Stimulated activated CD8-positive, alpha-beta memory T cell treated with anti-CD3 and anti-CD28 coated beads, Interleukin-4, amount 100 ng/mL, for 48 hours (primary cell): ENCODE measurements at places on chromosomes 16 and 17.

DNA sequence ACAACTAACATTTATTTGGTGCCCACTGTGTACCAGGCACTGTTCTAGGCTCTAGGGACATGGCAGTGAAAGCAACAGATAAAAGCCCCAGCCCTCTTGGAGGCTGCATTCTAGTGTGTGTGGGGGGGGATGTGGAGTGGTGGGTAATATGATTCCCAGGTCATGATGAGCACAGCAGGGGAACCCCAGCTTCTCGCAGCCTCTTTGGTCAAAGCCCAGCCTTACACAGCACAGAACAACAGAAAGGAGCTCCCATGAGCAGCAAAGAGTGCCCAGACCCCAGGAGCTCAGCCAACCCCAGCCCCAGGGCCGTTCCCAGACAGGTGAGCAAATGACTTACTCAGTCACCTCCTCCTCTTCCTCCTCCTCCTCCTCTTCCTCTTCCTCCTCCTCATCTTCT lies 21.9 kb downstream of the CNGB1 start:
- no peak for DNase-seq

- no peak for DNase-seq
Observed at GRCh38 chr16:48373258-48374029, 11.8 kb downstream of the SIAH1 start.

DNA sequence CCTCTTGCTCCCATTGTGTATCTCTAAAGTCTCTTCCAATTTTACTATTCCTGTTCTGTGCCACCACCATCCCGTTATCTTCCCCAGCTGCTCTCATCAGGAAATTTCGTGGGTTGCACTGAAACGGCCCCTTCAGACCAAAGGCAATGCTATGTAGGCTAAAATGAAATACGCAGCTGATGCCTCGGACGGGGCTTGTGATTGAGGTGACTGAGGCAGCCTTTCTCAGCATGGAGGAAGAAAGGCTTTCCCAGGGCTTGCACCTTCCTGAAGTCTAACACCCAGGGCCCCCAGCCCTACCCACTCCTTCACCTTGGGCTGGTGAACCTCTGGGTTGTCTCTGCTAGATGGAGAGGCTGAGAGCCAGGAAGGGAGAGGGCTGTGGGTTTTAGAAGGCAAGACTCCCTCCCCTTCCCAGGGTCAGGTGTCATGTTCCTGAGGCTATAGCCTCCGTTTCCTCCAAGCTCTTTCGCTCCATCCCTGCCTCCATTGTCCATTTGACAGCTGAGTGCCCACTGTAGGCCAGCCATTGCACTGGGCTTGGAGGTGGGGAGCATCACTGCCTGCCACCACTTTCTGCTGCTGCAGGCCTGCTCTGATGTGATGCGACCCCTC lies 7.8 kb downstream of the CCDC200 start:
- no peak for DNase-seq

DNA sequence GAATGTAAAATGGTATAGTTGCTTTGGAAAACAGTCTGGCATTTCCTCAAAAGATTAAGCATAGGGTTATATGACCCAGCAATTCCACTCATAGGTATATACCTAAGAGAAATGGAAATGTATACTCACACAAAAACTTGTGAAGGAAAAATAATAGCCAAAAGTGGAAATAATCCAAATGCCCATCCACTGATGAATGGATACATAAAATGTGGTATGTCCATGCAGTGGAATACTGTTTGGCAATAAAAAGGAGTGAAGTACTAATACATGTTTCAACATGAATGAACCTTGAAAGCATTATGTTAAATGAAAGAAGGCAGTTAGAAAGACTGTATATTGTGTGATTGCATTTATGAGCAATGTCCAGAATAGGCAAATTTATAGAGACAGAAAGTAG lies 25.1 kb downstream of the NUP93 start:
- no peak for DNase-seq

DNA sequence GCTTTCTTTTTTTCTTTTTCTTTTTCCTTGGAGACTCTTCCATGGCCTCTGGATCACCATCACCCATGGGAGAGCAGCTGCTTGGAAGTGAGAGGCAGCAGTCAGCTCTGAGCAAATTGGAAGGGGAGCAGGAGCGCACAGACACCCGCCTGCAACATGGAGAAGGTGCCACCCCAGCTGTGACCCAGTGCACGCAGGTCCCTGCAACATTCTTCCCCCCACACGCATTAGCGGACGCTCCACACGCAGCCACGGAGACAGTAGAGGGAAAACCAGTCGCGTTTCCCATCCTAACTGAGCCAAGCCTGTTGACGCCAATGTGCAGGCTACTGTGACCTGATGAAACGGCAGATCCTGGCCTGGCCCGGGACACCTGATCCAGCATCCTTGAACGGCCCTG lies 20.4 kb upstream of the CYTH1 start:
- DNase-seq = no peak

GRCh38 chr17:15942207-15942833 lies 2.6 kb upstream of the ADORA2B start:
- no peak for DNase-seq

GRCh38 chr16:73125850-73126524 lies 78.1 kb upstream of the ZFHX3 start:
- DNase-seq = no peak

DNA sequence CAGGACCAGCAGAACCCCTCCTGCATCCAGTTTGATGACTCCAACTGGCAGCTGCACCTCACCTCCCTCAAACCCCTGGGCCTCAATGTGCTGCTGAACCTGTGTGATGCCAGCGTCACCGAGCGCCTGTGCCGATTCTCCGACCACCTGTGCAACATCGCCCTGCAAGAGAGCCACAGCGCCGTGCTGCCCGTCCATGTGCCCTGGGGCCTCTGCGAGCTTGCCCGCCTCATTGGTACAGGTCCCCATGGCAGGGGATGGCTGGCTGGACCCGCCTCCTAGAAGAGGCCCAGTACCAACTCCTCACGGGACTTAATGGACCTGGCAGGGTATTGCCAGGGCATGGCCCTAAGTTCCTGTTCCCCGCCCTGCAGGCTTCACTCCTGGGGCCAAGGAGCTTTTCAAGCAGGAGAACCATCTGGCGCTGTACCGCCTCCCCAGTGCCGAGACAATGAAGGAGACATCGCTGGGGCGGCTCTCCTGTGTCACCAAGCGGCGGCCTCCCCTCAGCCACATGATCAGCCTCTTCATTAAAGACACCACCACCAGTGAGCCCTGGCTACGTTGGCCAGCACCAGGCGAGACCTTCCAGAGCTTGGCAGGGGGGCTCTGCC lies 22.7 kb downstream of the CASKIN2 start:
- DNase-seq = no peak

- no peak for DNase-seq
Observed at GRCh38 chr16:20049831-20050230, 23.9 kb downstream of the GPR139 start.

- DNase-seq = no peak
Observed at GRCh38 chr16:13560151-13560550, 359.8 kb upstream of the ERCC4 start.

- DNase-seq = no peak
Observed at GRCh38 chr16:11530171-11530940, 56.4 kb downstream of the LITAF start.

GRCh38 chr16:48499923-48500381 lies 110.0 kb downstream of the N4BP1 start:
- DNase-seq = no peak

GRCh38 chr17:68733241-68734176 lies 132.3 kb upstream of the FAM20A start:
- DNase-seq = no peak

DNA sequence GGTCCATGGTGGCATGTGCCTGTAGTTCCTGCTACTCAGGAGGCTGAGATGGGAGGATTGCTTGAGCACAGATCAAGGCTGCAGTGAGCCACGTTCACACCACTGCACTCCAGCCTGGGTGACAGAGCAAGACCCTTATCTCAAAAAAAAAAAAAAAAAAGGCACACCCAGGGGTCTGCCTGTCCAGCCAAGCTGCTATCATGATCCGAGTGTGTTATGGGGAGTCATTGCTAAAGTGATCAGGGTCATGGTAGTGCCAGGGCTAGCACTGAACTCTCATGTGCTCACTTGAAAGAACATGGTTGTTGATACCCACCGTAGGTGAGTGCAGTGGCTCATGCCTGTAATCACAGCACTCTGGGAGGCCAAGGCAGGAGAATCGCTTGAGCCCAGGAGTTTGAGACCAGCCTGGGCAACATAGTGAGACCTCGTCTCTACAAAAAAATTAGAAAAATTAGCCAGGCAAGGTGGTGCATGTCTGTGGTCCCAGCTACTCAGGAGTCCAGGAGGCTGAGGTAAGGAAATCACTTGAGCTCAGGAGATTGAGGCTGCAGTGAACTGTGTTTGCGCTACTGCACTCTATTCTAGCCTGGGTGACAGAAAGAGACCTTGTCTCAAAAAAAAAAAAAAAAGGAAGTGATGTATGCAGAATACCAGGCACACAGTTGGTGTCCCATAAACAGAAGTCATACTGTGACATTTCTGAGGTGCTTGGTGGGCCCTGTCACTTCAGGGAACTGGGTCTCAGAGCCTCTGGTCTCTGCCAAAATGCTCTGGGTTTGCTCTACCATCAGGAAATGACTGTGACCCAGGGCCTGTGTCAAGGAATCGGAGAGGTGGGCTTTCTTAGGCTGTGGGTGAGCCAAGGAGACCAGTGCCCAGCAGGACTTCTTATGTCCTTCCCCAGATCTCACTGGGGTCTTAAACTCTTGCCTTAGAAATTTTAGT lies 2.2 kb downstream of the PRM1 start:
- no peak for DNase-seq

DNA sequence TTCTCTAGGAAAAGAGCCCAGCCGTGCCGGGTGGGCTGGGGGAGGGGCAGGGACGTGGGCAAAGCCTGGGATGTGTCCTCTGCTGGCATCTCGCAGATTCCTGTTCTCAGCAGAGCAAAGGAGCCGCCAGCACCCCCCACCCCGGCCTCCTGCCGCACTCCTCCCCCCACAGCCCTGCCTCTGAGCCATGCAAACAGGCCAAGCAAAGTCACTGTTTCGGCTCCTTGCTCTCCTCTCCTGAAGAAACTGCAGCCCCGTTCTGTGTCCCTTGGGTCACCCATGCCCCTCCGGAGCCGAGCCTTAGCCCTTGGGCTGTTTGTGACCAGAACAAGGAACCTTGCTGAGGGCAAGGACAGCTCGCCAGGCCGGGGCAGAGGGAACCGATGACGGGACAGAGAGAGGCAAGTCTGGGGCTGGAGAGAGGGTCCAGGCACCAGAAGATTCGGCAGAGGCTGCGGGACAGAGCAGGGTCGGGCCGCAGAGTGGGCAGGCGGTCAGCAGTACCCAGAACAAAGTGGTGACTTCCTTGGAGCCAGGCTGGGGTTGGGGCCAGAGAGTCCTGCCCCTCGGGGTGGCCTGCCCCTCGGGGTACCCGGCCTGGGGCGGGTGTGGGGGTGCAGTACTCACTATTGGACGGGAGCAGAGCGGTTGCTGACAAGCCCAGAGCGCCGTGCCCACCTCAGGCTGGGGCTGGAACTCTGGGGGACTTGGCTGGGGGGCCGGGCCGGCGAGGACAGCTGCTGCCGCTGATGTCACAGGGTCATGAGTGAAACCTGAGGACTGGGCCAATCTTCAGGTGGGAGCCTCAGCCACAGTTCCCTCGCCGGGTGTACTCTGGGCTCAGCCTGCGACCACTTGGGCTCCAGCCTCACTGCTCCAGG lies 9.2 kb upstream of the PRR29 start:
- DNase-seq = no peak

GRCh38 chr17:67441052-67441895 lies 64.2 kb downstream of the PITPNC1 start:
- peak; percentile 76 for DNase-seq

DNA sequence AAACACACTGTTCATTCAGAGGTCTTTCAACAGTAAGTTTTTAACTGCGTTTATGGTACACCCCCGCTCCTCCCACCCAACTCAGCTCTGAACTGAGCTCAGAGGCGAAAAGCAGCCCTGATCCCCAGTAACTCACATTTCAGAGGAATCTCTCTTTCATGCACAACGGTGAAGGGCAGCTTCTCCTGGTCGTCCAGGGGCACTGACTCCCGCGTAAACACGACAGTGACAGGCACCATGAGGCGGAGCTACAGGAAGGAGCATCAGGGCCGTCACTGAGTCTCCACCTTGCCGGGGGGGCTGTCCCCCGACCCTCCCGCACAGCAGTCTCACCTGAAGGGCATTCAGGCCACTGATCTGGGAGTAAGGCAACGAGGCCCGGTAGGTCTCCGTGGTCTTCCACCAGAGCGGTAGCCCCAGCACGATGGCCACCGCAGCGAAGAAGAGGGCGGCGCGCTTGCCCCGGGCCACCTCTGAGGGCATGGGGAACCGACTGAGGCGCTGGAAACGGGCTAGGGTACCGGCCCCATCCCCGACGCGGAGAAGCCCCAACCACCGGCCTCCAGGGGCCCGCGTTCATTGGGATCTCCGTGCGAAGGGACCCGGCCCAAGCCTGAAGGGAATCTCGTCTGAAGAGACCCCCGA lies 486 bp downstream of the PIGS start:
- peak; percentile 64 for DNase-seq

DNA sequence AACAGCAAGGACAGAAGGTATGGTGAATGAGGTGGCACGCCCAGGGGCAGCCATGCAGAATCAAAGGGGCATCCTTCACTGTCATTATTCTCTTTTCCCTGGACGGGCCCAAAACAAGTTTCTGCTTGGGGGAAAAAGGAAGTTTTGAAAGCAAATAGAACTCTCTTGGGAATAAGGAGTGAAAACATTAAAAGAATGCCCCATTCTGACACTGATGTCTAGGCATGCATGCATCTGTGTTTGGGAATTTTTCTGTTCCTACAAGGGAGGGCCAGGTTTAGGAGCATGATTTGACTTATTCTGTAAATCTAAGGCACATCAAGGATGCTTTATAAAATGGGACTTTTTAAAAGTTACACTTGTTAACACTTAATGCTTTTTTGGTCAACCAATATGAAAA lies 34.3 kb upstream of the SLC12A3 start:
- no peak for DNase-seq

GRCh38 chr17:81367171-81367570 lies 28.1 kb upstream of the BAHCC1 start:
- DNase-seq = no peak

GRCh38 chr16:50437769-50438437 lies 69.1 kb upstream of the BRD7 start:
- DNase-seq = no peak

DNA sequence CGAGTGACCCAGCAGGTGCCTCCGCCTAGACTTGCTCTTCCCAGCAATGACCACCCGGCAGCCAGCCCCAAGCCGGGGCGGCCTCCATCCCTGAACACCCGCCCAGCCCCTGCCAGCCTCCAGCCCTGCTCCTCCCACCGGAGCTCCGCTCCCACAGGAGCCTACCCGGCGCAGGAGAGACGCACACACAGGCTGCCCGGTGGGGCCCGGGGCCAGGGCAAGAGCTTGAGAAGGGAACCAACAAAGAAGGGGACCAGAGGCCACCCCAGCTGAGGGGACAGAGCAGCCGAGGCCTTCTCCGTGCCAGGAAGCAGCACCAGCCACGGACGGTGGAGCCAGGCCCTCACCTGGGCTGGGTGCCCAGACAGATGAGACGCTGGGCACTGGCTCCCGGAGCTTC lies 13.8 kb downstream of the PKD1 start:
- no peak for DNase-seq

- DNase-seq = no peak
Observed at GRCh38 chr17:16512011-16512410, 20.0 kb upstream of the LRRC75A start.

GRCh38 chr17:39090400-39090799 lies 61.0 kb downstream of the PLXDC1 start:
- DNase-seq = no peak
